Left cardiac atrium (tissue), 4 donors: ENCODE measurements at places on chromosomes 12 and 14. TPM values are rescaled to one million over a fixed set of nuclear protein-coding genes. Genes with fewer than 3 reads are reported as not detected.

EFS gene
- total RNA-seq, result 5.8 TPM

DNA sequence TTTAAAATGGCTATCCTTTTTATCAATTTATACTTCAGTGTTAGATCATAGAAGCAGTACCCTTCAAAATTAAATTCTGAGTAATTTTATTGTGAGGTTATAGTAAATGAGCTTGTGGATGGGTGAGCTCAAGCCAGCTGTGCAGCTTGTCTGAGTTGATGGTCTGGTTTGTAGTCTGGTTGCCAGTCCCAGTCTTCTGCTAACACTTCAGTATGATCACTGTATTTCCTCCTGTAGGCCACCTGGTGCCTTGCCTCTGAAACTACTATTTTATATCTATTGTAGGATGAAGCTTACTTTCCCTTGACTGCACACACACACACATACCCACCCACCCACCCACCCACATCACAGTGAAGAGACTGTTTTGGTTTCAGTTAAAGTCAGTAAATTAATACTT, 496.4 kb downstream of the PCNX1 start:
- no peak for DNase-seq

PLEK2 gene
- 0.35 TPM for total RNA-seq

GRCh38 chr12:2528001-2528400, 266.8 kb upstream of the FKBP4 start:
- DNase-seq, result no peak

AKAP3 gene
- total RNA-seq, result 5.2 TPM

DNA sequence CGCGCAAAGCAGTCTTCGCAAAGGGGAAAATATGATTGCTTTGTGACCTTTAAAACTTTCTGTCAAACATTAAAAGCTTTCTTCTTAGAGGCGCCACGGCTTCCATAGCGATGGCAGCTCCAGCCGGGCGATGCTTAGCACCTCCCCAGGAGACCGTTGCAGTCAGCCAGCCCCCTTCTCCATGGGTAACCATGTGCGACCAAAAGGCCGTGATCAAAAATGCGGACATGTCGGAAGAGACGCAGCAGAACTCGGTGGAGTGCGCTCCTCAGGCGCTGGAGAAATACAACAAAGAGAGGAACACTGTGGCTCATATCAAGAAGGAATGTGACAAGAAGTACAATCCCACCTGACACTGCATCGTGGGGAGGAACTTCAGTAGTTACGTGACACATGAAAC, 12.7 kb upstream of the STON2 start:
- DNase-seq, result no peak

- DNase-seq, result no peak
These were observed 959.6 kb upstream of the NOVA1 start for GRCh38 chr14:27557445-27557844.

RERG gene
- 7.3 TPM for total RNA-seq

SLC24A4 gene
- 0.53 TPM for total RNA-seq

DNA sequence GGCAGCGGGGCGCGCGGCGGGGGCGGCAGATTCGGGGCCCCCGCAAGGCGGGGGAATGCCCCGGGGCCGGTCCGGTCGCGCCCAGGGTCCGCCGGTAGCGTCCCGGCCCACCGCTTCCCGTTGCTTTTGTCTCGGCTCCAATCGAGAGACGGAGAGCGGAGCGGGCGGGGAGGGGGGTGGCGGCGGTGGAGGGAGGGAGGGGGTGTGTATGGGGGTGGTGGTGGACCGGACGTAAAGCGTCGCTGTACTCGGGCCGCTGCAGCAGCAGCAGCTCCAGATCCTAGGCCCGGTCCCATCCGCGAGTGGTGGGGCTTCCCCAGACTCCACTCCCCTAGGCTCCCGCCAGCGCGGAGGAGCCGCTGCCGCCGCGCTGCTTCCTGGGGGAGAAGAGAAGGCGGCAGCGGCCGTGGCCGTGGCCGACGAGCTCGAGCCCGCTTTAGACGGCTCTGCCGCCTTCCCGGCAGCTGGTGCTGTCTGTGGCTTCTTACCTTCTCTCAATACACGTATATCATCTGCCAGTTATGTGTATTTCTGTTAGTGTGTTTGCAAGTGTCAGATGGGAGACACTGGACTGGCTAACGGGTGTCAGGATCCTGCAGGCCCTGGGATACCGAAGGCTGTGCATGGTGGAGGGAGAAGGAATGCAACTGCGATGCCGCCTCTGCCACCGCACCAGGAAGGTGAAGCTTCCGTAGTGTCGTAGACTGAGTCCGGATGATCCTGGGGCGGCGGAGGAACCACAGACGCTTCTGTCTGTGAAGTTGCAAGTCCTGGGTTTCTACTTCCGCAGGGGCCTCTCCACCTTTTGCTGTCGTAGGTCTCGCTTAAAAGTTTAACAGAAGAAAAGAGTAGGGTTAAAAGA, 508 bp downstream of the CNOT2 start:
- DNase-seq, result peak; percentile 73

DNA sequence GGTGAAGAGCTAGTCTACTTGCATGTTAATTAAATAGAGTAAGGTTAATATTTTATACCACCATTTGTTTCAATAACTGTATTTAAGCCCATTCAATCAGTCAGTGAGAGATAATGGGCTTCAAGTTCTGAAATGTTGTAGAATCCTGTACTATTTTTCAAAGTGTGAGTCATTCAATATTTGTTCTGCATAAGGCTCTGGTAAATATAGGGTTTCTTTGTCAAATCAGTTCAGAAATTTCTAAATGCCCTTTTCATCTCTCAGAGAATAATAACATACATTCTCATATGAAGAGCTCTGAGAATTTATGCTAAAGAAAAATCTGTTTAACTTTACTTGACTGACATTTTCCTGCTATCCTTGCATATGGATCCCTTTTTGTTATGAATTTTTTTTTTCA, 493.3 kb downstream of the TMTC2 start:
- no peak for DNase-seq

SPIC gene
- not detected for total RNA-seq

KRT6C gene
- not detected for total RNA-seq

IL31 gene
- not detected for total RNA-seq

ARHGEF40 gene
- 25.5 TPM for total RNA-seq

INTS13 gene
- total RNA-seq, result 18.6 TPM

OTUB2 gene
- 0.24 TPM for total RNA-seq

- DNase-seq, result no peak
These were observed 55.8 kb upstream of the CLEC14A start for GRCh38 chr14:38311655-38312054.

GRCh38 chr14:36524220-36524837, 4.3 kb upstream of the NKX2-1 start:
- DNase-seq, result no peak

RPGRIP1 gene
- total RNA-seq, result 0.26 TPM
